ENCODE measurements at places on chromosomes 2 and 18.

- peak; percentile 65 for DNase-seq
- H3K27me3 ChIP-seq, result no peaks in the 10 kb centered on the region
- H3K4me3 ChIP-seq, result no peak overlapping the region
- no peak overlapping the region for H3K27ac ChIP-seq
These were observed 25.9 kb downstream of the CD8A start for GRCh38 chr2:86764661-86765309.

DNA sequence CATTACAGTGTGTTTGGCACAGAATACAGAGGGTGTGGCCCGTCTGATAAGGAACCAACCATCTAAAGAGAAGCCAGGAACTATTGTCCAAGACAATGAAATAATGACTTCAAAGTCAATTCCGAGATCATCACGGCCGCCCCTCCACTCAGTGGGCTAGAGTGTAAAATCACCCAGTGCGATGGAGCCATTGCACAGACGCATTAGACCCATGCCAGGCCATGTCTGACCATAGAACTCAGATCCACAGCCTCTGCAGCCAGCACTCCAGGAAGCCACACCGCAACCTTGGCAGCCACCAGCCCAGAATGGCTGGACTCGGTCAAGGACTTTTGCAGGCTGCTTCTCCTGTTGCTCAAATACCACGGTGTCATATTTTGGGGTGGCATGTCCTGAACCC, 835.7 kb downstream of the DCDC2C start:
- no peaks in the 10 kb centered on the region for H3K36me3 ChIP-seq
- no peaks in the 10 kb centered on the region for H3K27me3 ChIP-seq
- H3K4me1 ChIP-seq, result no peaks in the 10 kb centered on the region
- no peak overlapping the region for H3K27ac ChIP-seq
- DNase-seq, result no peak

DNA sequence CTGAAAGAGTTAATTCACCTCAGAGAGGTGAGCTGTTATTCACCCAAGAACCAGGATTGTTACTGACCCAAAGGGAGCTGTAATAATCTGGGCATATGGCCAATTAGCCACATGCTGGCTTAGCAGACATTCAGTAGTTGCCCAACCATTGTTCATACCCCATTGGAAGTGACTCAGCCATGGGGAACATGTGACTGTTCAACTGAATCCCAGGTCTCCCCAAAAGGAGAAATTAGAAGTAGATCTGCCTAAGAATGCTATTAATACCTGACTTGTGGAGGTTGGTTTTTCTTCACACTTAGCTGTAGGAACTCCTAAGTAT, 272.6 kb upstream of the UBE2E3 start:
- peak; percentile 40 for DNase-seq
- H3K36me3 ChIP-seq, result no peaks in the 10 kb centered on the region

DNA sequence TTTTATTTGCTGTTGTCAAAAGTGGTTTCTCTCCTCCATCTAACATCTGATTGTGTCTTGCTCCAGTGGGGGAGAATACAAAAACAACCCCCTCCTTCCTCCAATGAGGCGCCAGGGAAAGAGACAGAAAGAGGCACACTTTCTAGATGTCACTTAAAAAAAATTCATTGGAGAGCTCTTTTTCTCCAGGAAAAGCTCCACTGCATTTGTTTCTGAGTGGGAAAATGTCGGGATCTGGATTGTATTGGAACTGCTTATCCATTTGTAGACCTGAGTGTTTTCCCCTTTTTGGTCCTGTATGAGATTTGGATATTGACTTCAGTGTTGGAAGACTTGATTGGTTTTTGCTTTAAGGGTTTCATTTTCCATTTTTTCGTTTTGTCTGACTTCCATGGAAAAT, 995 bp downstream of the MBD5 start:
- DNase-seq, result no peak
- H3K27ac ChIP-seq, result peak overlapping the region; percentile 75
- peak overlapping the region; percentile 74 for H3K4me3 ChIP-seq
- H3K27me3 ChIP-seq, result no peaks in the 10 kb centered on the region
- H3K4me1 ChIP-seq, result peaks cover 3% of the 10 kb centered on the region
- 0 out of 2 replicates have a peak, but pooled peaks cover 4% of the 10 kb centered on the region for H3K36me3 ChIP-seq

DNA sequence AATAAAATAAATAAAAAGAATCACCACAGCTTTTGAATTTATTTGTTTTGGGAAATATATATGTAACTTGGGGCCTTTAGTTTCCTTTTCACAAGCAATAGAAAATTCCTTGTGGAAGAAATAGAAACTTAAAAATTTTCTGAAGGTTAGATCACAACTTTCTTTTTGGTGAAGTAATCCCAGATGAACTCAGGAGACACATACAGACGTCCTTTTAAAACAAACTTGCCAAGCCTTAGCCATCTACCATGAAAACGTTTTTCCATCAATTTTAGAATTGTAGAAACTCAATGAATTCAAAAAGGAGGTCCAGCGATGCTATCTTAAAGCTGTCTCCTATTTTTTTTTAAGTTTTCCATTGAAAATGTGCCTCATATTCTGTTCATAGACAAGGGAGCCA, 225.6 kb downstream of the ASXL3 start:
- H3K4me1 ChIP-seq, result no peaks in the 10 kb centered on the region
- no peaks in the 10 kb centered on the region for H3K36me3 ChIP-seq
- no peaks in the 10 kb centered on the region for H3K27me3 ChIP-seq
- no peak for DNase-seq
- no peak overlapping the region for H3K4me3 ChIP-seq

GRCh38 chr18:59737776-59738300, 40.6 kb upstream of the CCBE1 start:
- H3K27ac ChIP-seq, result no peak overlapping the region
- H3K36me3 ChIP-seq, result no peaks in the 10 kb centered on the region
- no peak overlapping the region for H3K4me3 ChIP-seq
- DNase-seq, result no peak

DNA sequence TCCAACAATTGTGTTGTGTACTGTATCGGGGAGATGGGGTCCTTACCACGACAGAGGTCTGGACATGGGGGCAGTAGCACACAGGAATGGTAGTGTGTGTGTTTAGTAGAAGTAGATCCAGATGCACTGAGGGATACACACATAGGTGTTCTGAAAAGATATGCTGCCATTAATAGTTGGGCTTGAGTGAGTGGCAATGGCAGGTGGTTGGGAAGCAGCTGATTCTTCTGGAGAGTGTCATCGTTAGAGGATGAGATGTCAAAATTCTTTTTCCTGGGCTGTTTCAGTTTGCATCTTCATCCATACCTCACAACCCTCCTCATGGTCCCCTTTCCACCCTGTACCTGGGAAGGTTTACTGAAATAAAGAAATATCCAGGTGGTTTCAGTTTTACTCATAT, 66.6 kb downstream of the UGGT1 start:
- H3K4me1 ChIP-seq, result no peaks in the 10 kb centered on the region
- DNase-seq, result peak; percentile 32
- H3K4me3 ChIP-seq, result no peak overlapping the region
- H3K27me3 ChIP-seq, result no peaks in the 10 kb centered on the region
- no peak overlapping the region for H3K27ac ChIP-seq

GRCh38 chr2:58700591-58700990, 459.5 kb upstream of the FANCL start:
- no peaks in the 10 kb centered on the region for H3K4me1 ChIP-seq
- no peaks in the 10 kb centered on the region for H3K36me3 ChIP-seq
- no peak for DNase-seq
- H3K4me3 ChIP-seq, result no peak overlapping the region
- H3K27ac ChIP-seq, result no peak overlapping the region
- no peaks in the 10 kb centered on the region for H3K27me3 ChIP-seq

DNA sequence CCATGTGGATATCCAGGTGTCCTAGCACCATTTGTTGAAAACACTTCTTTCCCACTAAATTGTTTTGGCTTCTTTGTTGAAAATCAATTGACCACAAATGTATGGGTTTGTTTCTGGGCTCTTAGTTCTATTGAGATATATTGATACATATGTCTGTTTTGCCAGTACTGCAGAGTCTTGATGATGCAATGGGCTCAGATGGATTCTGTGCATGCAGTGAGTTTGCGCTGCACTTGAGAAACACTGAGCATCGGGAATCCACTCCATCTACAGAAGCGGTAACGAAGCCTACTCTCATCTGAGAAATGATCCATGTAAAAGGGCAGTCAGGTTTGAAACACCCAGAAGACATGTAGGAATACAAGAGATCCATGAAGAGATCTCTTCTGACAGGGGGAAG, 21.9 kb upstream of the DNAJC10 start:
- H3K36me3 ChIP-seq, result no peaks in the 10 kb centered on the region
- H3K4me3 ChIP-seq, result no peak overlapping the region
- no peaks in the 10 kb centered on the region for H3K27me3 ChIP-seq
- H3K4me1 ChIP-seq, result no peaks in the 10 kb centered on the region

DNA sequence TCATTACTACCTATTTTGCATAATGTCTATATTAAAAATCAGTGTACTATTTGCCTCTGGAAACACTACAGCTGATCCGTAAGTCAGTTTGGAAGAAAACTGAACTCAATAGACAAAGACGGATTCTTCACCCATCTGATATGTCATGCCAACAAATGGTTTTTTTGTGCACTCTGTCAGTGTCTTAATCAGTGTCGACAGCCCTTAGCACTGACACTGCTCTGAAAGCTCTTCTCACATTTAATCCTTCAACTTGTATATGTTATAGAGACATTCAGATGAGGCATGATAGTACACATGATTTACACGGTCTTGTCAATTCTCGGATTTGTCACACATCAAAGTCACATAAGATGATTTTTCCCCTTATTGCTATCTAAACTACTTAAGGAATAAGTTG, 347.5 kb upstream of the GALNT5 start:
- H3K4me3 ChIP-seq, result no peak overlapping the region
- no peaks in the 10 kb centered on the region for H3K27me3 ChIP-seq
- H3K27ac ChIP-seq, result no peak overlapping the region
- no peaks in the 10 kb centered on the region for H3K4me1 ChIP-seq
- no peak for DNase-seq

DNA sequence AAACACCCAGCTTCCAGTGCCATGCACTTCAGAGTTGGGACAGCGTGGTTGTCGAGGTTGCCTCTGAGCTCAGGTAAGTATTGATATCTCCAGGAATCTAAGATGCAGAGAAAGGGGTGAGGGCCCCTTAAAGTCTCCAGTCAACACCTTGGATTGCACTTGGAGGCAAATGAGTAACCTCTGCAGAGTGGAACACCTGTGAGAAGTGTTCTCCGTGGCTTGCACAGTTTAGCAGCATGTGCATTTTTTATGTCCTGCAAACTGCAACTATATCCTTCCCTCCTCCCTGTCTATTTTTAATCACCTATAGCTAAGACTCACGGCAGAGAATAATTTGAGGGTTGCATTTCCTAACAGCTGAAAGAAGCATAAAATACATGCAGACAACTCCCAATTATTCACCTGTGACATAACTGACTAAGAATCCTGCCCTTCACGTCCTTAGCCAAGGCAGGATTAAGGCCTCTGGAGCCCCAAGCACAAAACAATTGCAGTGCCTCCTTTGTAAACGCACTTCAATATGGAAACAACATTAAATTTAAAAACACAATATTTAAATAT, 1.6 kb upstream of the ZNF385B start:
- no peak for DNase-seq
- no peak overlapping the region for H3K27ac ChIP-seq
- no peak overlapping the region for H3K4me3 ChIP-seq

DNA sequence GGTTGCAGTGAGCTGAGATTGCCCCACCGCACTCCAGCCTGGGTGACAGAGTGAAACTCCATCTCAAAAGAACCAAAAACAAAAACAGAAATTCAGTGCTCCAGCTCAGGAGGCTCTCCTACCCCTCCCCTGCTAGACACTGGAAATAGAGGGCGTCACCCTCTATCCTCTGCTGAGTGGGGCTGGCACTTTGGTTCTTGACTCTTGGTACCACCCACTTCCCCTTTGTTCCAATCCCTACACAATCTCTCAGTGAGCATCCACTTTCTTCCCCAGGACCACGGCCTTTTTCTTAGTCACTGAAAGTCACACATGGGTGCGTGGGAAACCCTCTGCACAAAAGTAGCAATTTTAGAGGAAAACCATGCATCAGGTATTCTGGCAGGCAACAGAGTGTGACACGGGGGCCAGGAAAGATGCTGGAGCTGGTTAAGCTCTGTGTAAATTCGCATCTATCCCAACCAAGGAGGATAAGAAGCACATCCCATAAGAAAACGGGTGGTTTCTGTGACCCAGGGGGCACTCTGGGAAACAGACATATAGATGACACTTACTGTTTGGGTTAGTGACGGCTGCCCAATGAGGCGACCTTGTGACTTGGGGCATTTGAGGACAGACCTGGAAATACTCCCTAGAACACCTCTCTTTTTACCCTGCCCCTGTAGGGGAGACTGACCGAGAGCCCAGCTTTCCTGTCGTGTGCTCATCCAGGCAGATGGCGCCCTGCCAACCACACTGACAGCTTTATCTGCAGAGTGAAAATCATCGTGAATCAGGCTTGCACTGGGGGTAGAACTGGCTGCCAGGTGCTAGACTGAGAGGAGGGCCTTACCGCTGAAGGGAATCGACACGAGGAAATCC, 7.7 kb downstream of the HJURP start:
- no peak overlapping the region for H3K27ac ChIP-seq
- peaks cover 2% of the 10 kb centered on the region for H3K4me1 ChIP-seq
- no peak overlapping the region for H3K4me3 ChIP-seq
- H3K36me3 ChIP-seq, result peaks cover 100% of the 10 kb centered on the region

GRCh38 chr2:12623051-12623450, 93.7 kb upstream of the TRIB2 start:
- no peaks in the 10 kb centered on the region for H3K27me3 ChIP-seq
- H3K27ac ChIP-seq, result no peak overlapping the region
- H3K4me3 ChIP-seq, result no peak overlapping the region
- no peak for DNase-seq

- no peak overlapping the region for H3K27ac ChIP-seq
- no peaks in the 10 kb centered on the region for H3K4me1 ChIP-seq
These were observed 354.9 kb upstream of the CDH20 start for GRCh38 chr18:60978338-60978737.

GRCh38 chr2:168348076-168348475, 100.7 kb upstream of the STK39 start:
- H3K4me3 ChIP-seq, result no peak overlapping the region
- H3K36me3 ChIP-seq, result no peaks in the 10 kb centered on the region
- H3K27me3 ChIP-seq, result no peaks in the 10 kb centered on the region
- peak; percentile 64 for DNase-seq

DNA sequence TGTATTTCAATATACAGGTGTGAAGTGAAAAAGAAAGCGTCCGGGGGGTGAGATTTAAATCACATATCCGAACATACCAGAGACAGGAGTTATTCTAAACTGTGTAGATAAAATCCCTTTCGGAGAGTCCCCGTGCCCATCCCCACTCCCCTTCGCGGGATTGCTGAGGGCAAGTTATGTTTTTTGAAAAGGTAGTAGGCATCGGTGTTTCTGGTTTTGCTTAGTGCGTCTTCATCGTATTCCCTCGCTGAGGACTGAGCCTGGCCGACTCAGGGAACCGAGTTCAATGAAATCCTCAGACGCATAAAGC, 583.4 kb downstream of the ZEB2 start:
- H3K4me3 ChIP-seq, result no peak overlapping the region
- no peaks in the 10 kb centered on the region for H3K27me3 ChIP-seq
- H3K27ac ChIP-seq, result no peak overlapping the region
- DNase-seq, result no peak
- no peaks in the 10 kb centered on the region for H3K4me1 ChIP-seq

- H3K36me3 ChIP-seq, result no peaks in the 10 kb centered on the region
- H3K27me3 ChIP-seq, result no peaks in the 10 kb centered on the region
- DNase-seq, result peak; percentile 32
These were observed 9.4 kb upstream of the ITGB6 start for GRCh38 chr2:160209516-160209856.

GRCh38 chr2:127702395-127703009, 1.2 kb downstream of the SFT2D3 start:
- no peak for DNase-seq
- H3K4me1 ChIP-seq, result no peaks in the 10 kb centered on the region
- H3K27ac ChIP-seq, result peak overlapping the region; percentile 62
